ENCODE measurements at places on chromosomes 1 and 21. TPM values are rescaled to one million over a fixed set of nuclear protein-coding genes. Genes with fewer than 3 reads are reported as not detected.

- no peak for DNase-seq
Observed at GRCh38 chr21:41611441-41611840, 103.5 kb upstream of the TMPRSS2 start.

GRCh38 chr1:240405751-240406150 lies 206.2 kb downstream of the GREM2 start:
- no peak for DNase-seq

DNA sequence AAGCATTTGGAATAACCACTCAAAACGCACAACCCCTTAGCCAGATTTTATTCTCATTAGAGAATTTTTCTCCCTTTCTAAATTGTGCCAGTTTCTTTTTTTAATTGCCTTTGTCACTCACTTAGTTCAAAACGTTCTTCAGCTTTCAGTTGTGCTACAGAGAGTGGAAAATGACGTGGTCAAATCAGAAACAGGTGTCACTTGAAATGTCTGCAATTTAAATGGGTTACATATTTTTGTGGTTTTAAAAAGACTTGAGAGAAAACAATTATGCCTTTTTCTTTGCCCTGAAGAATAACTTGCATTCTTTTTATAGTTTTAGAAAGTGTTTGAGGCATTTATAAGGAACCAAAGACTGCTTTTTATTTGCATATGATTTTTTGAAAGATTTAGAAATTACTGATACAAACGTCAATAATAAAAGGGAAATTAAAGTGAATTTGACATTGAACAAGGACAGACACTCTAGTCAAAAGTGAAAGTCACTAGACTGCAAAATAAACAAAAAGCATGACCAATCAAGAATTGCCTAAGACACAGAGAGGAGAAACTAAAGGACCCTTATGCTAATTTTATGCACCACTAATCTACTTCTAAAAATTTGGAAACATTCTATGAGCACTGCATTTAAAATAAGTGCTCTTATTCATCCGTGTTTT lies 191.0 kb downstream of the TPR start:
- no peak for DNase-seq

GRCh38 chr1:99855914-99856450 lies 5.8 kb downstream of the AGL start:
- DNase-seq, result no peak

RHD gene
- polyA plus RNA-seq, result not detected

- DNase-seq, result no peak
Observed at GRCh38 chr1:88608139-88608943, 75.7 kb upstream of the PKN2 start.

DNA sequence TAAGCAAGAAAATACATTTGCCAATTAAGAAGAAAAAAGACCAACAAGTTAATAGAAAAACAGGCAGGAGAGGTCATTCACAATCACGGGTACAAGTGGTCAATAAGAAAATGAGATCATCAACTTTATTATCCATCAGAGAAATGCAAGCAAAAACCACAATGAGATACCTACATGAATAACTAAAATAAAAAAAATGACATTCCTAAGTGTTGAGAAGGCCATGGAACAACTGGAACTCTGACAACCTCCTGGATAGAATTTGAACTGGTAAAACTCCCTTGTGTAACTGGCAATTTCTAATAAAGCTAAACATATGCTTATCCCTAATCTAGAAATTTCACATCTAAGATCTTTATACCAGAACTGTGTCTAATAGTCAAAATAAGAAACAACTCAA lies 135.4 kb upstream of the BACE2 start:
- no peak for DNase-seq

PSRC1 gene
- polyA plus RNA-seq, result 6.5 TPM

DNA sequence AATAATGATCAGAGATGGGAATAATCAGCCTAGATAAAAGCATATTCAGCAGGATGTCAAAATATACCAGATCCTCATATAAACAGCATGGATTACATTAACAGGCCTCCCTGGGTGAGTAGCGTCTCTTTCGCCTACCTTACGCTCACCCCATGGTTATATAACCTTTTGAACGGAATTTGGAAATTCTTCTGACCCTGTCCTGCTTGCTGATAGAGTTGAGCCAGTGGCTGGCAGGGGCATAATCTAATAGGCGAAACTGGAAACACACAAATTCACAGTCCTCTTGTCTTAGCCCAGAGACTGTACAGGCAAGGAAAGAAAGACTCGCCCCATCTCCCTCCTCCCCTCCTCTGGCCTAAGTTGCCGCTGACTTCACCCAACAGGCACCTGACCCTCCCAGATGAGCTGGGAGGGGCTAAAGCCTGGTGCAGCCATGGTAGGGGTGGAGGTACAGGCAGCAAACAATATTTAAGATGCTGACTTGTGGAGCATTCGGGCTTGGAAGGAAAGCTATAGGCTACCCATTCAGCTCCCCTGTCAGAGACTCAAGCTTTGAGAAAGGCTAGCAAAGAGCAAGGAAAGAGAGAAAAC lies at the start of gene ANGPTL7:
ANGPTL7 (plus strand) TSS at position 498 of the 594 bp plus-strand sequence. CDS start 225 bp downstream, outside the sequence.
- no peak for DNase-seq

DNA sequence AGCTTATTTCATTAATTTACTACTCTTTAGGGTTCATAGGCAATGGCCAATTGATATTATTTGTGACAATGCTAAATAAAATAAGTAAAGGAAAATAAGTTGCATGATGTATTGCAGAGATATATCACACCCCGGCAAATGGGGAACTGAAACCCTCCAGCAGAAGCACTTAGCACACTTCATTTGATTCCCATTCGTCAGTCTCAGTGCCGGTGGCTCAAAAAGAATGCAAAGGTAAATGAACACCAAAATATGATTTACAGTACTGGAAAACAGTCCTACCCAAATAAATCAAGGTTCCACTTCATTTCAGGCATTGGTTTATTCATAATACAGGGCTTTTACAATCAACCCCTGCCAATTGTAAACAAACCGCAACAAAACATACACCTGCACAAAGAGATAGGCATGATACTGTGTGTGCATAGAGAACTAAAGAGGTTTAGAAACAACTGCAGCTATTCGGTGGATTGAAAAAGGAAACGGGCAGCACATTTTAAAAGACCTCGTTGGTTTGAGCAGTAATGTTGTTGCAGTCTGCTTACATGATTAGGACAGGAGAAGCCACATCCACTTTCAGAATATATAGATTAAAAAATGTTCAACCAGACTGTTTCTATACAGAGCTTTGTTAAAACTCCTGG lies 1019.2 kb downstream of the TTLL7 start:
- DNase-seq, result no peak

DNA sequence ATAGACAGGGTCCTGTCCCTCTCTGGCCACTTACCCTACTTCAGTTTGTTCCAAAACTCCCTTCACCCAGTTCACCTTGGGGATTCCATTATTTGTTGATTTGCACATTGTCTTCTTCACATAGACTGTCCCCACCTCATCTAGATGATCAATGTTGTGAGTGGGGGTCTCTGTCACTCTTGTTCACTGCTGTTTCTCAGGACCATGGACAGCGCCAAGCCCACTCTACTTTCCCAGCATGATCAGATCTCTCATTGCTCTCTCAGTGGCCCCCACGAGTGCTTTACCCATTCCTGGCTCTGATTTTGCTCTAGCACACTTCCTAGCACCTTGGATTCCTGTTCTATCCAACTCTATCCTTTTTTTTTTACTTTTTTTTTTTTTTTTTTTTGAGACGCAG lies 45.4 kb upstream of the IGSF21 start:
- no peak for DNase-seq

DNA sequence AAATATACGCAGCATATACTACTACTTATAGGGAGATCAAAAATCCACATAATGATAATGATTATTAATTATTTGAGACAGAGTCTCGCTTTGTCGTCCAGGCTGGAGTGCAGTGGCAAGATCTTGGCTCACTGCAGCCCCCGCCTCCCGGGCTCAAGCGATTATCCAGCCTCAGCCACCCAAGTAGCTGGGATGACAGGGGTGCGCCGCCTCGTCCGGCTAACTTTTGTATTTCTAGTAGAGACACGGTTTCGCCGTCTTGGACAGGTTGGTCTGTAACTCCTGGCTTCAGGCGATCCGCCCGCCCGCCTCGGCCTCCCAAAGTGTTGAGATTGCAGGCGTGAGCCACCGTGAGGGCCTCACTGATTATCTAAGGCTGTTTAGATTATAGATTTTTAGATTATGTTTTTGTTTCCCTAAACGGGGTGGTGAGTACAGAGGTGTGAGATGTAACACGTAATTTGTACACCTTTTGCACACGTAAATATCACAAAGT lies 548 bp upstream of the SLC25A33 start:
- DNase-seq, result no peak

- DNase-seq, result no peak
Observed at GRCh38 chr1:230340526-230341161, 85.5 kb downstream of the PGBD5 start.

- no peak for DNase-seq
Observed at GRCh38 chr1:18927654-18928272, 25.4 kb upstream of the ALDH4A1 start.

DNA sequence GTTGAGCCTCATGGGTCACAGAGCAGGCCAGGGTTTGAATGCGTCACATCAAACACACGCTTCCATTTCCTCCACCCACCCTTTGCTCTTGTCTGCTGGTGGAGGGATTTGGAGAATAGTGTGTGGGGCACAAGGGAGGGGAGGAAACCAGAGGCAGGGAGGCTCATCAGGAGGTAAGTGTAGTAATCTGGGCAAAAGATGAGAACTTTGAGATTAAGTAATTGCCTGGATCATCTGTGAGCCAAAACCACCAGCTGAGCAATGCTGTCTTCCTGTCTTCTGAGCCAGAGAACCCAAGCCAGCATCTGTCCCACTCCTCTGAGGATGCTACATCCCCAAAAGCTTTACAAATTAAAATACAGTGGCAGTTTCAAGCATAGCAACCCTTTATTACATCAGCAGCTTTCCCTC lies 45.2 kb downstream of the C8B start:
- DNase-seq, result no peak

TNN gene
- polyA plus RNA-seq, result 0.03 TPM

DNA sequence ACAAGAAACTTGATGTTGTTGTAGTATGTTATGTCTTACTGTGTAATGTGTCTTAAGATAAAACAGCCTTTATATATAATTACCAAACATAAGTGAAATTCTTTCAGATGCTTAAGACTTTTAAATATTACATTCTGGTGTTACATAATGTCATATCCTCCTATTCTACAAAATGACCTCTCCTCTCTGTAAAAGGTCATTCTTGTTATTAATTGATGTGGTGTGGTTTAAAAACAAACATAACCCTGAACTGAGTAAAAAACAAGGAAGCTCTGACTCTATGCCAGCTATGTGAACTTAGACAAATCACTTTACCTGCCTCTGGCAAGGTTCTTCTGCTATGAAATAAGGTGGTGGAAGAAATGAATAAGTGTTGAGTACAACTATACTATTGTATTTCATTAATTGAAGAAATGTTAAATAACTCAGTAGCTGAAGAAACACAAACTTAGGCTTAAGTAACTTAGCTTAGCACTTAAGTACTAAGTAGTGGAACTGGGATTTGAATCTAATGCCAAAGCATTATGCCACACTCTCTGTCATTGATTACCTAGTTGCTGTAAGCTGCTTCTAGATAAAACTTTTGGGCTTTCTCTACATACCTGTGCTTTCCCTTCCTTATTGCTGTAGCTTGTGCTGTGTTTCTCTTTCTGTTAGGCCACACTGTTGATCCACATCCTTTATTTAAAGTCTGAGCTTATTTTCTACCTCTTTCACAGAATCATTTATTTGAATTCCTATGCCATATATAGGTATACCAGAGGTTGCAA lies 859 bp upstream of the ANGPTL1 start:
- DNase-seq, result no peak

GRCh38 chr1:181793831-181794230 lies 267.7 kb downstream of the ZNF648 start:
- no peak for DNase-seq

DNA sequence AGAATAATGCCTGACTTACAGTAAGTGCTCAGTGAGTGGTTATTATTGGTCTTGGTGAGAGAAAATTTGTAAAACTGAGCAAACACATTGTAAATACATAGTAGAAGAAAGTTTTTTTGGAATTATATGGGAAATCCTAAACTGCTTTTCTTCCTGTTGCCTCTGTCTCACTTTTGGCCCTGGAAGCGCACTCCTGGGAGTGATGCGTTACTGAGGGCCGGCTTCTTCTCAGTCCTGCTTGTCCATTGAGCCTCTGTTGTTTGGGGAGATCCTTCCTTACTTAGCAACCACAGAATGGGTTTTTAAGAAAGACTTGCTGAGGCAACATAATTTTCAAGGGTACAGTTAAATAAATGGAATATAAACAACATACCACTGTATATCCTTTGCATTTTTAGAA lies 166.0 kb downstream of the EDEM3 start:
- DNase-seq, result no peak

GRCh38 chr1:224264321-224264720 lies 65.7 kb downstream of the NVL start:
- no peak for DNase-seq

DNA sequence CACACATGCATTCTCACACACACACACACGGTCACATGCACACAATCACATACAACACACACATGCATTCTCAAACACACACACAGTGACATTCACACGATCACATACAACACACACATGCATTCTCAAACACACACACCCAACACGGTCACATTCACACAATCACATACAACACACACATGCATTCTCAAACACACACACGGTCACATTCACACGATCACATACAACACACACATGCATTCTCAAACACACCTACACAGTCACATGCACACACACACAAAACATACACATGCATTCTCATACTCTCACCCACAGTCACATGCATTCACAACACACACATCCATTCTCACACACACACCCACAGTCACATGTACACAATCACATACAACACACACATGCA lies 135.0 kb downstream of the CASZ1 start:
- no peak for DNase-seq

DNA sequence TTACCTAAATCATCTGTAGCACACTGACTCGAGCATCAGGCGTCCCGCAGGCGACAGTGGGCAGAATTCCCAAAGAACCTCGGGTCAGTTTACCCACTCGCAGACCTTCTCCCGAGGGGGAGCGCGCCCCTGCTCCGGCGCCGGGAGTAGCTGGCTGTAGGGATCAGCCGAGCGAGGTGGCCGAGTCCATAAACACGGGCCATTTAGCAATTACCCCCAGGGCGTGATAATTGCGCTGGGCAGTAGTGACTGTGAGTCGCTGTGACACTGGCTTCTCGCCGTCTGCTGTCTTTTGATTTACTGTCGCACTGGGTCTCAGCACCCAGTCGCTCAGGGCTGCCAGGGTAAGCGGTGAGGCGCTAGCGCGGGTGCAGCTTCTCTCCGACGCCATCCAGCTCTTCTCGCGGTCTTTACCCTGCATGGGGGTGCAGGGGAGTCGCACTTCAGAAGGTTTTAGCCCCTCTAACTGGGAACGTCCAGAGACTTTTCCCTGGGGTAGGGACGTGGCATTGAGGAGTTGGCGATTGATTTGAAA lies 16.2 kb downstream of the HLX start:
- no peak for DNase-seq

Measured in urinary bladder (tissue), 4 donors.